ENCODE measurements at places on chromosomes 2 and 18.

DNA sequence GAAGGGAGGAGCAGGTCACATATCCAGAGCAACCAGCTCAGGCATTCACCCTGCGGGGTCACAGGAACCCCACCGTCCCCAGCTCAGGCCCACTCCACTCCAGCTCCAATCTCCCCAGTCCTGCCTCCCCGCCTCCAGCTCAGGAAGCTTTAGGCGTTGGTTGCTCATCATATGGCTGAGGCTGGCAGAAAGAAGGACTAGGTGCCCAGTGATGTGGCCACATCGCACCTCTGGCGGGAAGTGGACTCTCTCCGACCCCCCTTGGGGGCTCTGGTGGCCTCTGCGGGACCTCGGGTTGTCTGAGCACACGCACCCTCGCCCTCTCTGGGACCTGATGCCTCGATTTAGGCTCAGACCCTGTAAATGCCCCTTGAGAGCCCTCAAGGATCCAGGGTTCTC is 187.7 kb downstream of the ZFP36L2 start:
- no peak for DNase-seq

- no peak for DNase-seq
These were observed 576.5 kb downstream of the NRXN1 start for GRCh38 chr2:50455351-50455939.

GRCh38 chr2:171836146-171836910 is 57.7 kb downstream of the SLC25A12 start:
- no peak for DNase-seq

- DNase-seq: no peak
These were observed 5.8 kb upstream of the GPD2 start for GRCh38 chr2:156430236-156430979.

GRCh38 chr18:32469190-32469651 is 1.5 kb downstream of the GAREM1 start:
- DNase-seq: no peak

- DNase-seq: no peak
These were observed 692.1 kb upstream of the CELF4 start for GRCh38 chr18:38257661-38258060.

GRCh38 chr2:239893236-239893515 is 132.0 kb downstream of the NDUFA10 start:
- DNase-seq: no peak

GRCh38 chr2:37068686-37069085 is 15.5 kb downstream of the HEATR5B start:
- DNase-seq: no peak

- no peak for DNase-seq
These were observed 1.5 kb downstream of the CRYGC start for GRCh38 chr2:208128136-208128535.

- no peak for DNase-seq
These were observed 10.2 kb downstream of the ZNF516 start for GRCh38 chr18:76484749-76485387.

- no peak for DNase-seq
These were observed 253.9 kb upstream of the VWC2L start for GRCh38 chr2:214156971-214157370.

DNA sequence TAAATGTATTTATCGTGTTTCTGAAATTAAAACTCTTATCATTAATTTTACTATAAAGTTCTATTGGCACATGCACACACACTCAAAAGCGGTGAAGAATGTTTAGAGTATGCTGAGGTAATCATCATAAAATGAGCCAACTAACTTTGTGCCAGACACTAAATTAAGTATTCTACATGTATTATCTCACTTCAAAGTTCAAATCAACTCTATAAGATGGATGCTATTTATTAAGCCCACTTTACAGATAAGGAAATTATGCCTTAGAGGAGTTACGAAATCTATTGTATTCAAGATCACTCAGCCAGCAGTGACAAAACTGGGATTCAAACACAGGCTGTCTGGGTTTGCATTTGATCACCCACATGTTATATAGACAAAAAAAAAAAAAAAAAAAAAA is 24.9 kb downstream of the OLA1 start:
- DNase-seq: no peak

- DNase-seq: no peak
These were observed 55.9 kb downstream of the ZAP70 start for GRCh38 chr2:97769308-97769707.

DNA sequence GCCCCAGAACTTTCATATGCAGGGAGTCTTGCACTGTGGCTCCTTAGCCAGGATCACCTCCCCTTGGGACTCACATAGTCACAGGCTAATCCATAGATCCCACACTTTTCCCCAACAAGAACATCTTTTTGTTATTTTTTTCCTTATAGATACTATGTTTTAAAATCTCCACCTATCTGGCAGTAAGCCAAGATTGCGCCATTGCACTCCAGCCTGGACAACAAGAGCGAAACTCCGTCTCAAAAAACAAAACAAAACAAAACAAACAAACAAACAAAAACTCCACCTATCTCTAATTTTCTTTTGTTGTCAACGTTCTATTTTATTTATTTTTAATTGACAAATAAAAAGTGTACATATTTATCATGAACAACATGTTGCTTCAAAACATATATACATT is 141.7 kb downstream of the PDE11A start:
- no peak for DNase-seq

DNA sequence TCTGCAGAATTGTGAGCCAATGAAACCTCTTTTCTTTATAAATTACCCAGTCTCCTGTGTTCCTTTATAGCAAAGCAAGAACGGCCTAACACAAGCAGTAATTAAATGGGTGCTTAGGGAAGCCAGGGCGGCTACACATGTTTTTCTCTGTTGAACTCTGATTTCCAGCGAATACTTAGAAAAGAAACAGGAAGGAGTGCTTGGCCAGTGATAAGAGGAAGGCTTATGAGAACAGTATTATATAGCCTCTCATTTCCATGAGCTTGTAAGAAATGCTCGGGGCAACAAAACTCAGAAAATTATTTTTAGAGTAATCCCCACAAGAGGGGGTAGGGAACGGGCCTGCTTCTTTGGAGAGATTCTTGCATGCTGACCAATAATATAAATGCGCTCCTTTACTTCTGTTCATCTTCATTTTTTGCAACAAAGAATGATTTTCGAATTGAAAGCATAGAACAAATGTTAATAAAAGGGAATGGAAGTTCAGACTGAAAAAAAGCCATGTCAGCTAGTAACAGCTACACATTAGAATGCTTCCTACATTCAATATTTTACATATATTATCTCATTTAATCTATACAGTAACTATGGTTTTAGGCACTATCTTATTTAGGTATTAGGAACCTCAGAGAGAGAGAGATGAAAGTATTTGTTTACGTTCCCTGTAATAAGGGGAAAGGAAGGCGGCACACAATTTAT is 49.7 kb upstream of the CCDC85A start:
- no peak for DNase-seq

DNA sequence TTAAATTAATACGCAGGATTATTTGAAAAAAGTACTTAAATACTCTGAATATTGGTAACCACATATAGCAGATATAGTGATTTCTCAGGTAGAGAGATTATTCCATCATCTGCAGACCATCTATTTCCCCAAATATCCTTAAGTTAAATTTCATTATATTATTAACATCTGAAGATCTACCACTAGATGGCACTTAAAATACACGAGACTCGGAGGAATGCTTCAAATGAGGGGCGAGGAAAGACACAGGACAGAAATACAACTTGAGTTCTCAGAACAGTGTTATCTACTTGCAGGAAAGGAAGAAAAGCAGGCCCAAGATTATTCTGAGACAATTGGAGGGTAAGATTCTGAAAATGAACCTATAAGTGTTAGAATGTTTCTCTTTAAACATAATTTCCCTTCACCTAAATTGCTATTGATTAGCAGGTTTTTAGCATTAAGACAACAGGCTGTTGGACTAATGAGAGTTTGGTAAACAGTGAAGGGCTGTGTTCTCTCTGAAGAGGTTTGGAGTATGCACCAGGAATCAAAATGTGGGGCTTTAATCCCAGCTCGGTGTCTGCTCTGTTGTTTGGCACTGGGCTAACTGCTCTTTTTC is 76.9 kb upstream of the GCFC2 start:
- DNase-seq: no peak
